ENCODE measurements at places on chromosomes 1 and 21.

DNA sequence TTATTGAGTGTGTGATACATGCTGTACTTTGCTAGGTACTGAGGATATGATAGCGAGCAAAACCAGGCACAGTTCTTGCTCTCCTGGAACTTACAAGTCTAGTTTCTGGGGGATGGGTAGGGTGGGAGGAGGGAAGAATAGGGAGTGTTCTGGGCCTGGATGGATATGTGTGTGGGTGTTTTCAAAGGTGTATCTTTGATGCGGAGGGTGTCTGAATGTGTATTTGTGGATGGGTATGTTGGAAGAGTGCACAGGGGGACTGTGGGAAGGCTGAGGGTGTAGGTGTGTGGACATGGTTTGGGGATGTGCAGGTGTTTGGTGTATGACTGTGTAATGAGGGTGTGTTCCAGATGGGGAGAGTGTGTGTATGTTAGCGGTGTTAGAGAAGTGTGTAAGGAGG lies 4.5 kb upstream of the DPH2 start:
- no peak for DNase-seq

DNA sequence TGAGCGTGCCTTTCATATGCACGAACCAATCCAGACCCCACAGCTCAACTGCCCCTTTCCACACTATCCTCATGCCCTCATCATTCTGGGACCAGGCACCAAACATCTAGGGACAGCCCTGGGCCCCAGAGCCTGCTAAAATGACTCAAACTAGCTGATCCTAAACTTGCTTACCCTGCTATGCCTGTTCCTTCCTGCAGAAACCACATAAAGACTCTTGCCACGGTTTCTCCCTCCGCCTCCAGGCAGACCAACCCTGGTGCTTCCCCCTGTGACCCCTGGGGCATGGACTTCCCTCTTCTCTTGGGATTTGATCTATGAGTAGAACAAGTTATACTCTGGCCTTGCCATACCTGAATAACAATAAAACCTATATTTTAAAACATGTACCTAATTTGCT lies 138.0 kb upstream of the CD34 start:
- no peak for DNase-seq

GRCh38 chr1:21868482-21868881 lies 56.4 kb downstream of the LDLRAD2 start:
- DNase-seq: no peak

DNA sequence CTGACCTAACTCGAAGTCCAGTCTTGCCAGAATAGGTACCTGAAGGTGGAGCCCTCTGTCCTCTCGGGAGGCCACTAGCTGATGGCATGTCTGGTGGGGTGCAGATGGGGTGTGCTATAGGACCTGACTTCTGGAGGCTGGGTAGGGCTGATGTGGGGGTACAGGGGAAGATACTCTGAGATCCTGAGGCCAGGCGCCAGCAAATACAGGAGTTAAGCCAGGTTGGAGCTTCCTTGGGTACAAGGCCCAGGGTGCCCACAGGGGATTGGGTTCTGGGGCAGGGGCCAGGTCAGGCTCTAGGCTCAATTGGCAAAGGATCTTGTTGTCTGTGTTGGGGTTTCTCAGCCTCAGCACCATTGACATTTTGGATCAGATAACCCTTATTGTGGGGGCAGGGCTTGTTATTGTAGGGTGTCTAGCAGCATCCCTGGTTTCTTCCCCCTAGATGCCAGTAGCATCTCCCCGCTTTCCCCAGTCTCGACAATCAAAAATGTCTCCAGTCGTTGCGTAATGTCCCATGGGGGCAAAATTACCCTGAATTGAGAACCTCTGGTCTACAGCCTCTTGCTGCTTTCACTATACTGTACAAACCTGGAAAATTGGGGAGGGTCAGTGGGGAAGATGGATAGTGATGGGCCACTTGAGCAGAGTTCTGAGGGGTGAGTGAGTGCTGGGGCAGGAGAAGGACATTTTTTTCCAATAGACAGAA lies 9.2 kb downstream of the PTPRF start:
- DNase-seq: no peak

DNA sequence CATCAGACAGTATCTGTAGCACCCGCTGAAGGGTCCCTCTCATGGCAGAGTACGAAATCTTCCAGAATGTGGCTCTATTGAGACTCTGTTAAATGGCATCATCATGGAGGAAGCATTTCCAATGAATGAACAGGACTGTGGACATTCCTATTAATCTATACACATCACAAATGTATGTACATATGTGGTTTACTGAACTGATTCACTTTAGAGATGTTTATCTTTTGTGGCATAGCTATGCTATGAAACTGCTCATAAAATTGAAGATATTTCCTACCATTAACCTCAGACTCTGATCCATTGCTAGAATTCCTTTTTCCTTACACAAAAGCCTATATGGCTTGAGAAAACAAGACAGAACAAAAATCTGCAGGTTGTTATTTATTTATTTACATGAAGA lies 259.6 kb upstream of the RRP15 start:
- DNase-seq: peak; percentile 81
